Activated naive CD8-positive, alpha-beta T cell treated with anti-CD3 and anti-CD28 coated beads for 36 hours (primary cell): ENCODE measurements at places on chromosomes 5 and 9. TPM values are rescaled to one million over a fixed set of nuclear protein-coding genes. Genes with fewer than 3 reads are reported as not detected.

GRCh38 chr5:44048276-44048984 lies 340.8 kb downstream of the FGF10 start:
- no peak overlapping the region for H3K27ac ChIP-seq
- no peaks in the 10 kb centered on the region for H3K27me3 ChIP-seq
- no peaks in the 10 kb centered on the region for H3K36me3 ChIP-seq

GRCh38 chr5:74400067-74400466 lies 240.5 kb downstream of the ENC1 start:
- no peak overlapping the region for H3K4me3 ChIP-seq
- no peaks in the 10 kb centered on the region for H3K4me1 ChIP-seq
- no peaks in the 10 kb centered on the region for H3K27me3 ChIP-seq
- H3K27ac ChIP-seq: no peak overlapping the region
- H3K36me3 ChIP-seq: no peaks in the 10 kb centered on the region
- no peak for DNase-seq

DNA sequence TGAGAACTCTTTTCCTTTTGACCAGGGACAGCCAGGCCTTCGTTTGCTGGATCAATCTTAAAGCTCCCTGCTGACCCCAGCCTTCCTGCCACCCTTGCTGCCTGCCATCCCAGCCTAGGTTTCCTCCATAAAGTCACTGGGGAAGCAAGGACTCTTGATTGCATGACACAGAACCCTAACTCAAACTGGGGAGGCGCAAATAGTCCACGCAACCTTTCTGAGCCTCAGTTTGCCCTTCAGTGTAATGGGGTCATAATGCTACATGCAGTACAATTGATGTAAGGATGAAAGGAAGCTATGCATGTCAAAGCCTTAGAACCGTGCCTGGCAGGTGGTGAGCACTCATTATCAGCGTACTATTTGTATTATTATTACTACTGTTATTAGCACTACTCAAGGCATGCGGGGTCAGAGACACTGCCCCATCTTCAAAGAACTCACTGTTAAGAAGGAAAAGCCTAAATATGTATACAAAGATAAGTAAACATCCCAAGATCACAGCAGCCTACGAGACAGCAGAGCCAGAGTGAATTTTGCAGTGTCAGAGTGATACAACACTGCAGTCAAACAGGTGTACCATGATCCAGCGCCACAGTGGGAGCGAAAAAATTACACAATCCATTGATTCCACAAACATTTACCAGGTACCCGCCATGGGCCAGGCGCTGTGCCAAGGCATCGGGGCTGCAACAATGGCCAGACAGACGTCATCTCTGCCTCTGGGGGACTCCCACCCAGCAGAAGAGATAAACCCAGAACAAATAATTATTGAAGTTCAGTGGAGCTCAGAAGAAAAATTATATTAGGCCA lies 16.9 kb upstream of the CPLX2 start:
- H3K27me3 ChIP-seq: peaks cover 4% of the 10 kb centered on the region
- no peak for DNase-seq
- no peak overlapping the region for H3K27ac ChIP-seq
- H3K36me3 ChIP-seq: no peaks in the 10 kb centered on the region
- H3K4me1 ChIP-seq: no peaks in the 10 kb centered on the region

DNA sequence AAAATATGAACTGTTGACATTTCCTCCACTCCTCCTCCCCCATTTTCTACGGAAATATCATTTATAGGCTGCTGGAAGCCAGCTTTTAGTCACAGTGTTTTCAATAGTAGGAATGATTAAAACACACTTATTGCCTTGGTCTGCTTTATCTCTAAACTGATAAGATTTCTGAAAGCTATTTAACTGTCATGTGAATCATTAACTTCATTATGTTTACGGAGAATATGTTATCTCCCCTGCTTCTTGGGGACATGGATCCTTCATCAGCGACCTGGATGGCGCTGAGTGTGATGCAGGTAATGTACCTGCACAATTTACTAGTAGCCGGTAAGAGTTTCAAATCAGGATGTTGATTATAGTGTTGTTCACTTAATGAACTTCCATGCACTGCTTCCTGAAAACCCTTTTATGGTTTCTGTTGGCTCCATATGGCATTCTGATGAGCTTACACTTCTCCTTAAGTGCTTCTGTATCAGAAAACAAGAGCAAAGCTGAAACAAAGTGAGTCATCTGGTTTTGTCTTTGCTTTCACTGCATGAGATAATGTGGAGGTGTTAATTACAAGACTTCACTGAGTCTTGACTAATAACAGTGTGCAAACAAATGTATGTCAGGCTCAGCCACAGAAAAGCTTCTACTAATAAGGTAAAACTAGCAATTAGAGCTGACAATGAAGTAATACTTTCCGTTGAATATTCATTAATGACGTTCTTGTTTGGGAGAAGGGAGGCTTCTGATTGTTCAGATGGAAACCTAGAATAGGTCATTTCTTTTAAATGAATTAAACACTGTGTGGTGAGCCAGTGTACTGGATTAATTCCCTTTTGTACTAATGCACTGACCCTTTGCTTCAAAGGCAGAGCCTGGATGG lies 162.4 kb upstream of the ZNF608 start:
- H3K4me3 ChIP-seq: no peak overlapping the region
- H3K27me3 ChIP-seq: peaks cover 25% of the 10 kb centered on the region
- no peak overlapping the region for H3K27ac ChIP-seq
- no peak for DNase-seq
- H3K36me3 ChIP-seq: no peaks in the 10 kb centered on the region

The ZBED3 gene
- 8.0 TPM for total RNA-seq

GRCh38 chr5:126525630-126526245 lies 69.3 kb downstream of the ALDH7A1 start:
- H3K4me3 ChIP-seq: no peak overlapping the region
- H3K4me1 ChIP-seq: no peaks in the 10 kb centered on the region
- no peak overlapping the region for H3K27ac ChIP-seq
- H3K36me3 ChIP-seq: no peaks in the 10 kb centered on the region
- no peaks in the 10 kb centered on the region for H3K27me3 ChIP-seq
- DNase-seq: no peak

The IFNA21 gene
- total RNA-seq: not detected

- no peaks in the 10 kb centered on the region for H3K36me3 ChIP-seq
- H3K27me3 ChIP-seq: no peaks in the 10 kb centered on the region
- H3K4me1 ChIP-seq: no peaks in the 10 kb centered on the region
Measured at GRCh38 chr5:101995585-101995984, 300.5 kb downstream of the SLCO4C1 start.

The ZCCHC10 gene
- 33.5 TPM for total RNA-seq

DNA sequence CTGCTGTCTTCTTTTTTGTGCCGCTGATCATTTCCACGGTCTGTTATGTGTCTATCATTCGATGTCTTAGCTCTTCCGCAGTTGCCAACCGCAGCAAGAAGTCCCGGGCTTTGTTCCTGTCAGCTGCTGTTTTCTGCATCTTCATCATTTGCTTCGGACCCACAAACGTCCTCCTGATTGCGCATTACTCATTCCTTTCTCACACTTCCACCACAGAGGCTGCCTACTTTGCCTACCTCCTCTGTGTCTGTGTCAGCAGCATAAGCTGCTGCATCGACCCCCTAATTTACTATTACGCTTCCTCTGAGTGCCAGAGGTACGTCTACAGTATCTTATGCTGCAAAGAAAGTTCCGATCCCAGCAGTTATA lies 17.1 kb downstream of the F2R start:
- no peaks in the 10 kb centered on the region for H3K27me3 ChIP-seq
- no peak for DNase-seq
- no peak overlapping the region for H3K4me3 ChIP-seq
- H3K27ac ChIP-seq: no peak overlapping the region
- H3K36me3 ChIP-seq: peaks cover 4% of the 10 kb centered on the region
- peaks cover 10% of the 10 kb centered on the region for H3K4me1 ChIP-seq

DNA sequence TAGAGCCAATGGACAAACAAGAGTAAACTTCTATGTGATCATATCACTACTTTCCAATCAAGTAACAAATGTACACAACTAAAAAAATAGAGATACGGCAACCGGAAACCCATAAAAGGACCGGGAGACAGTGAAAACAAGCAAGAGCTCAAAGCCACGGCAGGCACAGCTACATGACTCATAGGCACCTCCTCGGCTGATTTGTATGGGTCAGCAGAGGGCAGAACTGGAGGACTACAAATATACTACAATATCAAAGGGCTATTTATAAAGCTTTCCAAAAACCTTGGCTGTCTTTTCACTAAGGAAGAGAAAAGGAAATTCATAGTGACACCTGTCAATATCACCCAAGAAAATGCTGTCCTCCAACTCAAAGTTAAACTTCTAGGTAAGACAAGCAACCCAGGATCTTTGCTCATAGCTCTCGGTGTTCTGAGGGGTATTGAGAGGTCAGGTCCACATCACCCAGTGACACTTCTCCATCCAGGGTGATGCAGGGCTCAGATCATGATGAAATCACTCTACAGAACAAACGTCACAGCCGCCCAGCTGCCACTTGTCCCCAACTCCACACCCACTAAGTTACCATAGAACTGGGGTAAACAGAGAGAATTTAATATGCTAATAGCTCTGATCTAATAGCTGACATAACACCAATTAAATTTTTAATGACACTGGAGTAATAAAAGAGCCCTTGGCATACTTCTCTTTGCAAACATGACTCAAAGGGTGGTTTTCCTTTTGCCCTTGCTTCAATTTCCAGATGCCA lies 41.3 kb downstream of the PFDN1 start:
- H3K4me3 ChIP-seq: no peak overlapping the region
- H3K27ac ChIP-seq: no peak overlapping the region
- H3K36me3 ChIP-seq: peaks cover 36% of the 10 kb centered on the region
